ENCODE measurements at places on chromosomes 13 and 19.

GRCh38 chr19:5339950-5340636, 519 bp downstream of the PTPRS start:
- no peak for DNase-seq

- no peak for DNase-seq
Measured at GRCh38 chr13:27500806-27501534, 50.6 kb upstream of the MTIF3 start.

DNA sequence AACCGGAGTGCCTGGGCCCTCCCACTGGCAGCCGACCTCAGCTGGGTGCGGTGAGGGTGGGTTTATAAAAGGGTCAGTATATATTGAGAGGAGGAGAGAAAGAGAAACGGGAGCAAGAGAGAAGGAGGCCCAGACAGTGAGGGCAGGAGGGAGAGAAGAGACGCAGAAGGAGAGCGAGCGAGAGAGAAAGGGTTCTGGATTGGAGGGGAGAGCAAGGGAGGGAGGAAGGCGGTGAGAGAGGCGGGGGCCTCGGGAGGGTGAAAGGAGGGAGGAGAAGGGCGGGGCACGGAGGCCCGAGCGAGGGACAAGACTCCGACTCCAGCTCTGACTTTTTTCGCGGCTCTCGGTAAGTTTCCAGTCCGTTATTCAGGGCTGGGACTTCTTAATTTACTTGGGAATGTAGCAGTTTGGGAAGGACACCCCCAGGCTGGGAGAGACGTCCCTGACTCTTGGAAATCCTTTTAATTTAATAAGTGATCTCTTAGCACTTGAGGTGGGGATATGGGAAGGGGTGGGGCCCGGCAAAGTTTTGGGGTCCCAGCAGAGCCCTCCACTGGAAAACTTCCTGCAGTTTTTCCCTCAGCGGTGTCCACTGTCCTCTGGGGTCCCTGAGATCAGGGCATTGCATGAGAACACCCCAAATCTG, at the start of gene EMP3:
Gene EMP3, plus strand, starts transcription at position 288 of the 646 bp plus-strand sequence. CDS start 1,293 bp downstream, outside the sequence.
- peak; percentile 62 for DNase-seq

DNA sequence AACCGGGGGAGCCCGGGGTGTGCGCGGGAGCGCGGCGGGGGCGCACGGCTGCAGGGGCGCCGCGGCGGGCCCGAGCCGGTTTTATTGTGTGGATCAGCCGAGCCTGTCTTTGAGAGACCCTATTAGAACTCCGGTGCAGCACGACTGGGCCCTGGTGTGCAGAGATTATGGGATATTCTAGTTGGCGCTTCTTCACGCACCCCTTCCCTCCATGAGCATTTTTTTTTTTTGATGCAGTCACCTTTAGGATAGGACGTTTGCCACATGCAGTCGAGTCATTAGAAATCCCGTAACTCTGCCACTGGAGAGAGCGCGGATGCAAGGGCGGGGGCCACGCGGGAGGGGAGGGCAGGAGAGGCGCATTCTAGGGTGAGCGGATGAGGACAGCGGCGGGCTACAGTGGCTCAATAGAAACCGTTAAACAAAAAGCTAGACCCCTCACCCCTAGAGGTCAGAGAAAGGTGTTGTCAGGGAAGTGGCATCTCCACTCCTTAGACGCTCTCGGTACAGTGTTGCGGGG, 3.7 kb downstream of the FGF9 start:
- no peak for DNase-seq

DNA sequence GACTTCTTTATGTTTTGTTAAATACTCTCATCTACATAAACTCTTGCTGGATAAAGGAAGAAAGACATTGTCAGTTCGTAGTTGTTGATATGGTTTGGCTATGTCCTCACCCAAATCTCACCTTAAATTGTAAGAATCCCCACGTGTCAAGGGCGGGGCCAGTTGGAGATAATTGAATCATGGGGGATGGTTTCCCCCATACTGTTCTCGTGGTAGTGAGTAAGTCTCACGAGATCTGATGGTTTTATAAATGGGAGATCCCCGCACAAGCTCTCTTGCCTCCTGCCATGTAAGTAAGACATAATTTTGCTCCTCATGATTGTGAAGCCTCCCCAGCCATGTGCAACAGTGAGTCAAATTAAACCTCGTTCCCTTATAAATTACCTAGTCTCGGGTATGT, 3.6 kb downstream of the ADGRE1 start:
- DNase-seq: no peak

GRCh38 chr19:3669082-3669946, 31.0 kb downstream of the PIP5K1C start:
- no peak for DNase-seq

GRCh38 chr13:101944521-101944920, 457.3 kb downstream of the FGF14 start:
- DNase-seq: no peak

GRCh38 chr13:105991622-105992277, 543.7 kb downstream of the EFNB2 start:
- DNase-seq: no peak

- DNase-seq: no peak
Measured at GRCh38 chr13:51922771-51923480, 61.2 kb downstream of the CCDC70 start.

- DNase-seq: no peak
Measured at GRCh38 chr13:111323549-111323948, 3.1 kb downstream of the TEX29 start.

DNA sequence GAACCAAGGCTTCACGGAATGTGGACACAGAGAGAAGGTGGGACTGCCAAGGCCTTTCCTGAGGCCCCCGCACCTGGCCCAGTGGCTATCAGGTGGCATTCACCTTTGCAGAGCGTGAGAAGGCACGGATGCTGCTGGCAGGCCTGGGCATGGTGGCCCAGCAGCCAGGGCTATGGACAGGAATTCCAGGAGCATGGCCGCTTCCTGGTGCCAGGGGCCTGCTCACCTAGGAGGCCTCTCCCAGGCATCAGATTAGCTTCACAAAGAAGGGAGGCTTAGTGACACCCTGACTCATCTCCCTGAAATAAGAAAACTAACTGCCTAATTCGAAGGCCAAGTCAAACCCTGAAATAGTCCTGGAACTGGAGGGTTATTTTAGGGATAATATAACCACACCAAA, 155.8 kb downstream of the TEX29 start:
- no peak for DNase-seq

DNA sequence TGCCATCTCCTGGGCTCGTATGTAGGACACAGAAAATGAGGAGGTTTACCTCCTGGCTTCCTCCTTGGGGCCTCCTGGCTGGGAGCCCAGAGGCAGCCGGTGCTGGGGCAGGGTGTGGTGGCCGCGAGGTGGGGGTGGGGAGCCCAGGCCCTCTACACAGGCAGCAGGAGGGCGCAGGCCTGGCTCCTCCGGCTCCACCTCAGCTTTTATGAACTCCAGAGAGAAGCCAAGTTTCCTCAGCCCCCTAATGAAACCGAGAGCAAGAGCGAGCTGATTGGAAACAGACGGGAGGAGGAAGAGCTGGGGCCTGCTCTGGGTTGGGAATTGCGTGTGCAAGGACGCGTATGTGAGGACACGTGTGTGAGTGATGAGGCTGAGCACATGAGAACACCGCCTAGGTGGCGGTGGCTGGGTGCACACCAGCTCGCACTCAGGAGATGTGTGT, 23.1 kb downstream of the LYL1 start:
- no peak for DNase-seq

GRCh38 chr19:10334588-10335351, 1.4 kb upstream of the RAVER1 start:
- peak; percentile 89 for DNase-seq

GRCh38 chr19:55687281-55688201, 12.5 kb downstream of the EPN1 start:
- no peak for DNase-seq

DNA sequence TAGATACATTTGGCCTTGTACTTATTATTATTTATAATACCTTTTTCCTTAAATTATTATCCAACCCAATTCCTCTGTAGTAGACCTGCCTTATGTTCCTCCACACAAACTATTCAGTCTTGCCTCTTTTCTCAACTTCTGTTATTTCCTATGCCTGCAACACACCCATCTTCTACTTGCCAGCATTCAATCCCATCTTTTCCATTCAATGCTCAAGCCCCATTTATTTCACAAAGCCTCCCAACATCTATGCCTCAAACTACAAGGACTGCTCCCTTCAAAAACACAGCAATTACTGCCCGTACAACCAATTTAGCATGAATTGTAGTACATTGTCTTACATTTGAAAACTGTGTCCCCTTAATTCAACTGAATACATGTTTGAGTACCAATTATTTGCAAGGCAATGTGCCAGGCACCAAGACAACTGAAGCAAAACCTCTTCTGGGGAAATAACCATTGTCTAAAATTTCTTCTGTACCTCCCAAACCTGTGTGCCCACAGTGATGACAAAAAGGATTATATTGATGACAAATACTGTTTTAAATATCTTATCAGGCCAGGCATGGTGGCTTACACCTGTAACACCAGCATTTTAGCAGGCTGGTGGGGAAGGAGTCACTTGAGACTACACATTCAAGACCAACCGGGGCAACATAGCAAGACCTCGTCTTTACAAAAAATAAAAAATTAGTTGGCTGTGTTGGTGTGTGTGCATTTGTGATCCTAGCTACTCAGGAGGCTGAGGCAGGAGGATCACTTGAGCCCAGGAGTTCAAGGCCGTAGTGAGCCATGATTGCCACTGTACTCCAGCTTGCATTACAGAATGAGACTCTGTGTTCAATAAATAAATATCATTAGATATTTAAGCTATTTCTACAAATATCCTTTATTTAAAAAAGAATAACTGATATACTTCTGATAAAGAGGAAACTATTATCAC, 35.1 kb downstream of the ELF1 start:
- DNase-seq: no peak

DNA sequence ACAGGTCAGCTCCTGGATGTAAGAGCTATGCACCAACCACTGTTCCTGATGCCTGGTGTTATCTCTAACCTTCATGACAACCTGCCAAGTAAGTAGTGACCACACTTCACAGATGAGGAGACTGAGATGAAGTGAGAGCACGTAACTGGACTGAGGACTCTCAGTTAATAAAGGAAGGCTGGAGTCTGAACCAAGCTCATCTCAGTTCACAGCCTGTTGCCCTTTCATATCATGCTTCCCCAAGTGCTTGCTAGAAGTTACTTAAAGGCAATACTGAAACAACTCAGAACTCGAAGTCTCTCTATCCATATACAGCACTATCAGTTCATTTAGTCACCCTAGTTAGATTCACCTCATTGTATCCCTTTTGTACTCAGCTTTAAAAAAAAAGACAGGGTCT, 119.7 kb downstream of the ABCC4 start:
- no peak for DNase-seq

DNA sequence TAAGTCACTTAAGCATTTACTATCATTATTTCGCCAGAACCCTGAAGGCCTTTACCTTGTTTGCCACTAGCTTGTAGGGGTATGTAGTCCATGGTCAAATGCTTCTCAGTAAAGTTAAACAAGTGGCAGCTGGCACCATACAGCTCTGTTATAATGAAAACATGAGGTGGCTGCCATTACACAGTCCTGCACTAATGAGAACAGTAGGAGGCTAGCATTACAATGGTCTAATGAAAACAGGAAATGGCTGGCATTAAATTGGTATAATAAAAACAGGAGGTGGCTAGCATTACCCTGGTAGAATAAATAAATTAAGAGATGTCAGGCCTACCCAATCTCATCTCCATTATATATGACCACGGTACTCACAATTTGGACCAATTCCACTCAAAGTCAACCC, 107.5 kb downstream of the PCDH17 start:
- no peak for DNase-seq

DNA sequence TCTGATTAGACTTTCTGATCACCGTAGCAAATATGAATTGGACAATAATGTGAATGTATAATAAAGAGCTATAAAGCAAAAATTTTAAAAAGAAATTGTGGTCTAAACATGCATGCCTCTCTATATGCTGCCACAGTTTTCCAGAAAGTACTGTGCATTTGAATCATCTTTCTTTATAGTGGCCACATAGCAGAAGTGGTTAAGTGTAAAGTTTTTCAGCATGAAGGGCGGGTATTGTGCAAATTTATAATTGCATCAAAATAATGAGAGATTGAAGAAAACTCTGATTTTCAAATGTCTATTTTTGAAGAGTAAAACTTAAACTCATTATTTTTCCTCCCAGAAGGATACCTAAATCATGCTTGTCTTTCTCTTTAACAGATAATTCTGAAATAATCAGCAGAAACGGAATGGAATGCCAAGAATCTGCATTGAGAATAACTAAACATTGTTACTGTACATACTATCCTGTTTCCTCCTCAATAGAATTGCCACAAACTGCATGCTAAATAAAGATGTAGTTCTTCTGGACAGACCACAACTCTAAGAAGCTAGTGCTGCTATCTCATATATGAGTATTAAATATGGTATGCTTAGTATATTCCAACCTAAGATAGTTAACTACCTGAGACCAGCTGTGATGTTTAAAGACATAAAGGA, 42.9 kb upstream of the RAP2A start:
- DNase-seq: no peak

- no peak for DNase-seq
Measured at GRCh38 chr13:91232716-91233115, 114.8 kb upstream of the MIR17HG start.

DNA sequence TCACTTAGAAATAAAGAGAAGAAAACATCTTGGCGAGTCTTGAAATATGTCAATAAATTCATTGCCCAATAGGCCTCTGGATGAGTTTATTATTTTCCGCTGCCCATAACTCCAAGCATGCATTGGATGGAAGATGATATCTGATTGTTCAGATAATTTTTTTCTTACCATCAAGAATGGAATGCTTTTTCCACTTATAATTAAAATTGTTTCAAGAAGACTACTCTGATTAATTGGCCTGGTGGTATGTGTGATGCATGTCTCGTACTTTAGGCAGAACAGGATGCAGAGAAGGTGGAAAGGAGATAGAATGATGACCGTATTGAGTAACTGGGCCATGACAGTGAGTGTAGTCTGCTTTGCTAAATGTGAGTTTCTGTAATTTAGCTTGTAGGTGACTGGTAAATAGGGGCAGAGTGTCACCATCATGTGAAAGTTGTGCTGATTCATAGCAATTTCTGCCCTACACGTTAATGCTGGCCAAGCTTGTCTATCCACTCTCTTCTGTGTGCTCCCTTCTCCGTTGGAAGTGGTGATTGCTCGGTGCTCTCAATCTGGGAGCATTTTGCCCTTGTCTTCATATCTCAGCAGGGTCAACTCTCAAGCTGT, 13.5 kb upstream of the SPATA13 start:
- no peak for DNase-seq

DNA sequence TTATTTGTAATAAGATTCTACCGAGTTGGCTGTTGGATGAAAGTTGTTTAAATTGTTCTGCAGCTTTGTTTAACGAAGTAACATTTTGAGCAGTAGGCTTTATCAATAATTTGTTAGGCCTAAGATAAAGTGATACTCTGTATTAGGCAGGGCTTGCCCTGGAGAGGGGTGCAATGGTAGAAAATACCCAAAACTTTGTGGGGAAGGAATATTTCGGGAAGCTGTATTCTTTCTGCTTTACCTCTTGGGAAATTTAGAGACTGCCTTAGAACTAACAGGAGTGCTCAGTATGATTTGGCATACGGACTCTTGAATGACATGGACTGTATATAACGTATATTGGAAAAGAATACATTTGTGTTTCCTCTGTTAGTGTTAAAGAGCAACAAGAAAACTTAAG, 2.5 kb downstream of the PDS5B start:
- no peak for DNase-seq

- no peak for DNase-seq
Measured at GRCh38 chr13:98581971-98582702, 5.2 kb upstream of the STK24 start.

Data from T1000 (cell line).